Tracheal epithelial cell (primary cell): ENCODE measurements at places on chromosomes 11 and 22. TPM values are rescaled to one million over a fixed set of nuclear protein-coding genes. Genes with fewer than 3 reads are reported as not detected.

The SYT7 gene
- total RNA-seq: 13.4 and 17.6 TPM in 2 replicates

The OR52B2 gene
- total RNA-seq: not detected in 2 replicates

The NPAS4 gene
- total RNA-seq: not detected in 2 replicates

The PANX2 gene
- under 0.01 and 0.48 TPM in 2 replicates for total RNA-seq

The KRTAP5-11 gene
- total RNA-seq: 0.72 TPM in 1 of 2 replicates, not detected in the other

The PIH1D2 gene
- total RNA-seq: 0.72 and 1.1 TPM in 2 replicates

The PKNOX2 gene
- not detected in 2 replicates for total RNA-seq

The SERGEF gene
- 25.3 and 26.2 TPM in 2 replicates for total RNA-seq

The PDGFD gene
- total RNA-seq: under 0.01 and 0.48 TPM in 2 replicates

The TOB2 gene
- 9.2 and 12.1 TPM in 2 replicates for total RNA-seq

The CYB5R2 gene
- total RNA-seq: 7.0 and 12.8 TPM in 2 replicates

The DTX4 gene
- total RNA-seq: 2.9 and 7.5 TPM in 2 replicates

The TSSK2 gene
- not detected in 2 replicates for total RNA-seq

The OR52I2 gene
- under 0.01 TPM in 1 of 2 replicates, not detected in the other for total RNA-seq

The KDELR3 gene
- total RNA-seq: 3.2 and 25.3 TPM in 2 replicates

The SLC22A6 gene
- total RNA-seq: not detected in 2 replicates

The TRIM48 gene
- under 0.01 TPM in 1 of 2 replicates, not detected in the other for total RNA-seq

The C11orf91 gene
- total RNA-seq: not detected in 2 replicates

The NDUFC2 gene
- 63.9 and 85.1 TPM in 2 replicates for total RNA-seq

The SYT9 gene
- total RNA-seq: not detected in 2 replicates

The DCHS1 gene
- 0.21 and 0.24 TPM in 2 replicates for total RNA-seq

The SAA1 gene
- 3.2 and 53.7 TPM in 2 replicates for total RNA-seq

The JHY gene
- total RNA-seq: 1.4 and 1.5 TPM in 2 replicates

The DNAJB7 gene
- not detected in 2 replicates for total RNA-seq

The IRAG1 gene
- total RNA-seq: 0.24 TPM in 1 of 2 replicates, not detected in the other

The PRAME gene
- total RNA-seq: 0.48 TPM in 1 of 2 replicates, not detected in the other

The ATP5MG gene
- total RNA-seq: 40.5 and 54.1 TPM in 2 replicates

The TTC36 gene
- total RNA-seq: 1.1 and 1.7 TPM in 2 replicates

The OR52H1 gene
- total RNA-seq: 0.21 and 0.48 TPM in 2 replicates

The CD59 gene
- 186 and 351 TPM in 2 replicates for total RNA-seq

The NUDT8 gene
- total RNA-seq: 10.6 and 14.7 TPM in 2 replicates

The CTTN gene
- total RNA-seq: 310 and 361 TPM in 2 replicates

The OR5P2 gene
- not detected in 2 replicates for total RNA-seq

The APOA4 gene
- total RNA-seq: not detected in 2 replicates

The CHID1 gene
- total RNA-seq: 56.9 and 59.9 TPM in 2 replicates

The PARVG gene
- total RNA-seq: not detected in 2 replicates

The LRRN4CL gene
- total RNA-seq: under 0.01 and 0.21 TPM in 2 replicates

The ARHGEF17 gene
- total RNA-seq: 5.8 and 7.0 TPM in 2 replicates

The ANAPC15 gene
- total RNA-seq: 14.3 and 15.2 TPM in 2 replicates

The OR8H1 gene
- total RNA-seq: not detected in 2 replicates

The VPREB1 gene
- total RNA-seq: not detected in 2 replicates

The MCHR1 gene
- total RNA-seq: 0.24 TPM in 1 of 2 replicates, not detected in the other
